ENCODE measurements at places on chromosomes 4 and X.
A peak's percentile ranks its signal among the peaks of the same experiment; 100 is the strongest.

- no peak for DNase-seq
Observed at GRCh38 chr4:175791221-175791620, 20.8 kb downstream of the GPM6A start.

- no peak for DNase-seq
Observed at GRCh38 chr4:67796810-67797209, 42.6 kb upstream of the GNRHR start.

- DNase-seq, result no peak
Observed at GRCh38 chrX:108947205-108947604, 210.8 kb upstream of the IRS4 start.

- no peak for DNase-seq
Observed at GRCh38 chr4:153137159-153137558, 67.1 kb upstream of the TRIM2 start.

GRCh38 chrX:112839856-112840255 is 775 bp downstream of the AMOT start:
- DNase-seq, result no peak

DNA sequence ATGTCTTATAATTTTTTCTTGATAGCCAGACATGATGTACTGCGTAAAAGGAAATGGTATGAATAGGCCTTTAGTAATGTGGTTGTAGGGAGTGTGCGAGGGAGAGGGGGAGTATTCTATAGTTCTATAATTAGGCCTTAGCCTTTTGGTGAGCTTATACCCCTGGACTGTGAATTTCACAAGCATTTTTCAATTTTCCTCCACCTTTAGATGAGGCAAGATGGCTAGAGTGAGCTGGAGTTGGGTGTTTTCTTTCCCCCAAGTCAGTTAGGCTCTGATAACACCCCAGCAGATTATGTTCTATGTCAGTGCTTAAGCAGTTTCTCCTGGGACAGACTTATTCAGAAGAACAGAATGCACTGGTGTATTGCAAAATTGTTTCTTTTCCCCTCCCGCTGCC is 210.2 kb upstream of the NPY2R start:
- no peak for DNase-seq

- DNase-seq, result no peak
Observed at GRCh38 chr4:185122681-185123345, 20.3 kb upstream of the SLC25A4 start.

- DNase-seq, result no peak
Observed at GRCh38 chr4:168221301-168221700, 97.3 kb downstream of the DDX60 start.

GRCh38 chr4:2671267-2671895 is 84.8 kb downstream of the TNIP2 start:
- DNase-seq, result peak; percentile 59

DNA sequence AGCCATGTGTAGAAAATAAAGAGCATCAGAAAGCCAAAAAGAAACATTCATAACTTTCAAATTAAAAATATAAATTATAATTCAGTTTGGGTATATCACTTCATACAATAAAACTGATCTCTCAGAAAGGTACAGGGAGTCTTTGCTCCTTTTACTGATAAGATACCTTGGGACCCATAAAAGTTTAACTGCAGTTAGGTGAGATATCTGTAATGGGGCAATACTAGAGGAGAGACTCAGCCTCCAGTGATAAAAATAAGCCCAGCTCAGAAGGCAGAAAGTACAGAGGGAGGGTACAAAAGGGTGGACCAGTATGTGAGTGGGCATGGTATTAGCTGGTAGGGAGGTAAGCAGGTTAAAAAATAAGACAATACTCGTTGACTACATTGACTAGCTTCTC is 180.9 kb upstream of the AGTR2 start:
- DNase-seq, result no peak

GRCh38 chrX:138690591-138690990 is 20.9 kb downstream of the FGF13 start:
- DNase-seq, result no peak

DNA sequence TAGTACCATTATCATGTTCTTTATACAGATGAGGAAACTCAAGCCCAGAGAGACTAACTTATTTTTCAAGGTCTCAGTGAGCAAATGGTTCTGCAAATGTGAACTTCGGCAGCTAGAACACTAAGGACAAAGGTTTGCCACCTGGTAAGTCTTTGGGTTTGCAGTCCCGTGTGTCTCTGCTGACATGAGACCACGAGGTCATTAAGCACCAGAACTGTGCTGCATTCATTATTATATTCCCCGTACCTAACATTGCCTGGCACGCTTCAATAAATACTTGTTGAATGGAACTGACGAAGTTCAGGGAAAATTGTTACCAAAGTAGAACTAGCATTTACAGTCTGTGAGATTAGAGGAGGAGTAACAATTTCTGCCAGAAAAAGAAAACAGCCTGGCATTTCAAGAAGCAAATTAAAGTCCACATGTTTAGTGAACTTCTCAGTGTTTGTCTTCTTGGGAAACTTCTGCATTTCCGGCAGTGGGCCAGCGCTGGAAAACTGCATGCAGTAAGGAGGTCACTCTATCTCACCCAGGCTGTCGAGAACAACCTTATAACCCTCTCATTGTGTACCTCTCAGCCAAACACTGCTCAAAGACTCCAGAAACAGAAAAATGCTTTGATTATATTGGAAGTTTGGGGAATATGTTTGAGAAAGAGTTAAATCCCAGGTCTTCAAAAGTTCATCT is 67.4 kb upstream of the CPEB2 start:
- no peak for DNase-seq

GRCh38 chr4:48436318-48436717 is 46.8 kb upstream of the SLC10A4 start:
- DNase-seq, result no peak

- DNase-seq, result no peak
Observed at GRCh38 chr4:24624381-24624780, 40.0 kb upstream of the DHX15 start.

GRCh38 chr4:160510928-160511327 is 1408.0 kb downstream of the RAPGEF2 start:
- no peak for DNase-seq

GRCh38 chr4:42654631-42655268 is 2.2 kb downstream of the ATP8A1 start:
- no peak for DNase-seq

- DNase-seq, result no peak
Observed at GRCh38 chr4:119478446-119479179, 150.0 kb downstream of the PDE5A start.

DNA sequence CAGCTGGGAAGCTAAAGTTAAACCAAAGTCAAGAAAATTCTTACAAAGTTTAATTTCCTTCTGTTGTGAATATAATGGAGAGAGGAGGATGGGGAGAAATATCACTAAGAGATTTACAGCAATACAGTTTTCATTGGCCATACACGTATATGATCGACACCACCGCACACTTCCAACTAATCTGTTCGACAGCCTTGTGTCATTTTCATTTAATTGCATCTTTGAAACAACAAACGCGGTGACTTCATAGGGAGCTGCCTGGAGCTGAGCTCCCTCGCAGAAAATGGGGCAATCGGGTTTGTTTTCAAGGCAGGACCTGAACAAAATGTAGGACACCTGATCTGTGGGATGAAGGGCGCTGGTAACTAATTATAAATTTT is 1.3 kb downstream of the PTPN13 start:
- no peak for DNase-seq

GRCh38 chr4:4984186-4984585 is 35.1 kb downstream of the CYTL1 start:
- no peak for DNase-seq

- DNase-seq, result no peak
Observed at GRCh38 chr4:15186149-15186548, 183.9 kb downstream of the CPEB2 start.
